ENCODE measurements at places on chromosomes 1 and 21.

DNA sequence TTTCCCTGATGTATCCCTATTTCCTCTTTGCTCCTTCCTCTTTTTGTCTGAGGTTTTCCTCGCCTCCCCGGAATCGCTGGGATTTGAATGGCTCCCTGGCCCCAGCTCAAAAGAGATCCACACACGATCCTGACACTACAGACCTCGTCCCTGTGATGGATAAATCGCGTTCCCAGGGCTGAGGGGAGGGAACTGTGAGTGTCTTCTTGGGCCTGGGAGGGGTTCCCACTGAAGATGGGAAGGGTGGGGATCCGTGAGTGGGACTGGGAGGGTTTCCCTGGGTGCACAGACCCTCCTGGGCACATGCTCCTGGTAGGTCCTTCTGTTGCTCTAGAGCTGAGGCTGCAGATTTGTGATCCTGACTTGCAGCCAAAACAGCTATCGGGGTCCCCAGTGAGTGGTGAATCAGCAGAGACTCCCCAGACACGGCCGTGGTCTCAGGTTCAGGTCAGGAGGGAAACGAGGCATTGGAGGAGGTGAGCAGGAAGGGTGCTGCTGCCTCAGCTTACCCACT is 591.0 kb downstream of the PTPRU start:
- no peak for DNase-seq

DNA sequence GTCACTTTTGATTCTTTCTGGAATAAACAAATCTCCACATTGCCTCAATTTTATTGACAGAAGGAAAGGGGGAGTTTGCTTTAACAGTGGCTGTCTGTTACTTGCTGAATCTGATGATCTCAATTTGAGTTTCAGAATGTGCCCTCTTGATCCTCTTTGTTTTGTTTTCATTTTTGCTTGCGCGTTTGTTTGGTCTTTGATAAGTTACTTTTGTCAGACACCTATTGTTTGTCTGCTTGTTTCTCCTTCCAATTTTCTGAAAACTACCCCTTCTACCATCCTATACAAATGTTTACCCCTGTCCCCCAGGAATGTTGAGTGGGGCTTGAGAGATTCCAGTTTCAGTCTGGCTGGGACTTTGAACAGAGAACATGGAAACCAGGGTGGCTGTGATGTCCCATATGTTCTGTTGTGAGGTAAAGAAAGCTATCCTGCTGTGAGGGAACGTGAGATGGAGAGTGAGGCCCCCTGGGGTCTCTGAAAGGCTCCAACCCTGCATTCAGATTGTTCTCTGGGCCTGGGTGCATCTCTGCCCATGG is 11.8 kb upstream of the XCL2 start:
- no peak for DNase-seq

DNA sequence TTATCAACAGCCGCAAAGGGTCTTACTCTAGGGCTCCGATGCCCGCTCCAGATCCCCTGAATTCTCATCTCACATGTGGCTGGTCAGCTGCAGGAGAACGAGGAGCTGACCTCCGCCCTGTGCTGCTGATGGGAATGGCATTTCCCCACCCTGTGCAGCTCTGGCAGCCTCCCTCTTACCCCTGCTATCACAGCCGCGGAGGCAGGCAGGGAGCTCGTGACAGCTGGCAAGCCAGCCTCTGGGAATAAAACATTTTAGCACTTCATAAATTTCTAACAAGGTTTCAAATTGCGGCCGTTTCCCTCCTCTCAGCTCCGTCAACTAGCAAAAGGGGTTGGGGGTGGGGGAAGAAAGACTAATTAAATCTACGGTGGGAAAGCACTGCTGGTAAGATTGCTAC is 81.1 kb downstream of the DSCAM start:
- peak; percentile 48 for DNase-seq

GRCh38 chr1:174942547-174943255 is 57.0 kb upstream of the CACYBP start:
- DNase-seq: peak; percentile 21

DNA sequence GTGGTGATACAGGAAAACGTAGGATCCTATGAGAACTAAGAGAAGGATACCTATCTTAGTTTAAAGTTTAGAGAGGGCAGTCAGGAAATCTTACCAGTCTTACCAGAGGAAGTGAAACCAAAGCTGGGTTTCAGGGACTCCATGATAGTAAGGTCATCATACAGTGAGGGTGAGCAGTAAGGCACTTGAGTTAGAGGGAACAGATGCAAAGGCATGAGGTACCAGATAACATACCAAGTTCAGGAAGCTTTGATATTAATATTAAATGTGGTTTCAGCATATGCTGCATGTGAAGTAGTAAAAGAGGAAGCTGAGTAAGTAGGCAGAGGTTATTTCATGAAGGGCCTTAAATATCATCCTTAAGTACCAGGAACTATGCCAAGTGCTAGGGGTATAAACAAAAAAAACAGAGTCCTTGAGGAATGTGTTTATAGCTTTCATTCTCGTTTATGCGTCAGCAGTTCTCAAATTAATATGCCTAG is 16.9 kb downstream of the ATG4C start:
- no peak for DNase-seq

DNA sequence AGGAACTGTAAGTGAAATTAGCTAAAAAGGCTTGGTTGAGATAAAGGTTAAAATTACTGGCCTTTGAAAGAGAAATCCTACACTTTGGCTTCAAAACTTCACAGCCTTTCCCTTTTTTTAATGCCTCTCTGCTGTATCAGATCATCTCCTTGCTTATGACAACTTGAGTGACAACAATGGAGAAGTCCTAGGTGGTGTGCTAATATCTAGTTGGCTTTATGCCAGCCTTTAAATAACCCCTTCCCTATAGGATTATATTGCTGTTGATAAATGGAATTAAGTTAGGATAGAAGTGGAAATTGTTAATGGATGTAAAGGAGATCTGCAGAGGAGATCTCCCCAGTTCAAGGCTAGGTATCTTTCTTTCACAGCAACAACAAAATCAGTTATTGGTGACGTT is 130.2 kb upstream of the ATP1B1 start:
- no peak for DNase-seq

- no peak for DNase-seq
Observed at GRCh38 chr21:33300701-33301631, 23.8 kb upstream of the IFNAR1 start.

All from NCI-H2107 (cell line).